ENCODE measurements at places on chromosomes 2 and 18.

DNA sequence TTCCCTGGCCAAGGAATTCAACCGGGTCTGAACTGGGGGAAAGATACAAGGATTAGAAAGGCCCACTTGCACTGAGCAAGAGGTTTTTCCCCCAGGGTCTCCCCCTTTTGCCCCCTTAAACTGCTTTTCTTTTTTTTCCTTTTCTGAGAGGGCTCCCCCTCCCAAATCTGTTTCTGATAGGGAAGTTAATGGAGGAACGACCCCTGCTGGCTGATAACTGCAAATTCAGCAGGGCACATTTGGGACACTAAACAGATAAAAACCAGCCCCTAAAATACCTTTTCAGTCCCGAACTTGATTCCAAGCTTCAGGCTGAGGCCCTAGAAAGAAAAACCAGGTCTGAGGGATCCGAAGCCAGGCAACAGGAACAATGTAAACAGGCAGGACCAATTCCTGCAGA lies 1012.4 kb upstream of the CRIM1 start:
- no peak for DNase-seq

DNA sequence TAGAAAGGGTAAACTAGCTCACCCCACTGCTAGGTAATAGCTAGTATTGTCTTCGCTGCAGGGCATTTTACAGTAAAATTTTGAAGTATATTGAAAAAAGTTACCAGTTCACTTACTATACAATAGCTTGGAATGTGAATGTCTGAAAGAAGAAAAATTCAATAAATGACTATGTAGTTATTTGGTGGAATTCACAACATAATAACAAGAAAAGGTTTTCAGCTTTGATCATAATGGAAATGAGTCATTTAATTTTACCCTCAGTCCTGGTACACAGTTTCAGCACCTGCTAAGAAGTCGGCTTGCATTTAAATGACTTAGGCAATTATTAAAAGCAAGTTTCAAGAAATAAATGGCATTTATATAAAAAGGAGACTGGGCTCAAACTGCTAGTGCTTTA lies 90.4 kb downstream of the NUP35 start:
- DNase-seq, result no peak

- DNase-seq, result no peak
Observed at GRCh38 chr2:181105562-181105961, 125.2 kb downstream of the UBE2E3 start.

GRCh38 chr2:120516679-120517314 lies 170.9 kb downstream of the INHBB start:
- DNase-seq, result no peak

GRCh38 chr2:35822716-35823115 lies 532.9 kb upstream of the CRIM1 start:
- DNase-seq, result no peak

GRCh38 chr2:26528836-26529235 lies 50.9 kb upstream of the OTOF start:
- no peak for DNase-seq

DNA sequence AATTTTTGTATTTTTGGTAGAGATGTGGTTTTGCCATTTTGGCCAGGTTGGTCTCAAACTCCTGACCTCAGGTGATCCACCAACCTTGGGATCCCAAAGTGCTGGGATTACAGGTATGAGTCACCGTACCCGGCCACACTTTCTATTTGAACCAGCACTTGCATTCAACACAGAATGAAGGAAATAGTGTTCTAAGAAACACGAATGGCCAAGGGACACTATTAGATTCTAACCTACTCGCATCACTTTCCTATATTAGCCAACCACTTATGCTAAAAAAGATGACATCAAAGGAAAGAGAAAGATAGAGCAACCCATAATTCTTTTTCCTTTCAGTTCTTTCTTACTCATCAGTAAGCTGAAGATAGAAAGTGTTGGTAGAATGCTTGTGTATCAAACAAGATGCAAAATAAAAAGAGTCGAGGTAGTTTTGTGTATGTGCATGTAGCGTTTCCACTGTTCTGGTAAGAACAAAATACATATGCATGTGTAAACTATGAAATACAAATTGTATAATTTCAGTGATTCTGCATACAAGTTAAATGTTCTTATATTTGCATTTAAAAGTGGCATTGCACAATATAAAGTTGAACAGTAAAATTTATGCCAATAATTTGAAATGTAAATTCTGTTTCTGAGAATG lies 247.6 kb downstream of the CDCA7 start:
- no peak for DNase-seq

GRCh38 chr2:221521233-221521845 lies 50.8 kb downstream of the EPHA4 start:
- DNase-seq, result no peak

DNA sequence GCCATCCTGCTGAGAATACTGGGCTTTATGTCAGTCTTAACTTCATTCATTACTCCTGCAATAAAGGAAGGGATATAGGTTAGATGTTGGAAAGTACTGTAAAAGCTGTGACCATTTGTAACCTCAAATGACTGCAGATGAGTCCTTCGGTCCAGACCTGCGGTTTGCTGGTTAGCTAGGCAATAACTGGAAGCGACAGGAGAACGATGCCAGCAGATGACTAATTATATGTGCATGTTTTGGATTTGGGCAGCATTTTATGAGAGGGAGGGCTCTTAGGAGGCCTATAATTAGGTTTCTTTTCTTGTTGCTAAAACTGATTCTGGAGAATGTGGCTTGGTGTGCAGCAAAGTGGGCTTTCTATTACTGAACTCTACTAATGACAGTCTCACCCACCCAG lies 205.6 kb downstream of the TMEM182 start:
- DNase-seq, result no peak

DNA sequence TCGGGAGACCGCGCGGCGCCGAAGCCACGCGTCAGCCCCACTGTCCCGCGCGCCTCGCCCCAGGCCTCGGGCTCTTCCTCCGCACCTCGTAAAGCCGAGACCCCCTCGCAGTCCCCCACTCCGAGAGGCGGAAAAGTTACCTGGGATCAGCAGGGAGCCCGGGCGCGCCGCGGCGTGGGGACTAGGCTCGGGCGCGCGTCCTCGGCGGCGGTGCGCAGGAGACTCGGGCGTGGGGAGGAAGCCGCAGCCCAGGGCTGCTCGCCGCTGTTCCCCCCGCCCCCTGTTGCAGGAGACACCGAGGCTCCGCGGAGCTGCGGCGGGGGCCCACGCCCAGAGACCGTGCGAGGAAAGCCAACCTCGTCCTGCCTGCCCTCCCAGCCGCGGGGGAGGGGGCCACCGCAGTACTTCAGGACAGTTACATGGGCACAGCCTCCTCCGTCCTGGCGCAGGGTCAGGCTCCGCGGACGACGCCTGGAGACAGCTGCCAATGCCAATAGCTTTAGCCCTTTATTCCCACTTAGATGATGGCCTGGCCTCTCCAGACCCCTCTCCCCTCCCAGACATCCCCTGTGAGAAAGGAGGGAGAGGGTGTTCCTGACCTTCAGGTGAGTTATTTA lies at the start of gene EPB41L3:
Gene EPB41L3 (minus strand): TSS at position 225 of the 617 bp plus-strand sequence. CDS start 54,814 bp downstream, outside the sequence.
- no peak for DNase-seq

GRCh38 chr2:167212014-167212648 lies 323.9 kb downstream of the XIRP2 start:
- DNase-seq, result peak; percentile 26

GRCh38 chr2:239214725-239215124 lies 186.1 kb downstream of the HDAC4 start:
- DNase-seq, result no peak

GRCh38 chr18:32753656-32754260 lies 19.1 kb downstream of the KLHL14 start:
- DNase-seq, result no peak

DNA sequence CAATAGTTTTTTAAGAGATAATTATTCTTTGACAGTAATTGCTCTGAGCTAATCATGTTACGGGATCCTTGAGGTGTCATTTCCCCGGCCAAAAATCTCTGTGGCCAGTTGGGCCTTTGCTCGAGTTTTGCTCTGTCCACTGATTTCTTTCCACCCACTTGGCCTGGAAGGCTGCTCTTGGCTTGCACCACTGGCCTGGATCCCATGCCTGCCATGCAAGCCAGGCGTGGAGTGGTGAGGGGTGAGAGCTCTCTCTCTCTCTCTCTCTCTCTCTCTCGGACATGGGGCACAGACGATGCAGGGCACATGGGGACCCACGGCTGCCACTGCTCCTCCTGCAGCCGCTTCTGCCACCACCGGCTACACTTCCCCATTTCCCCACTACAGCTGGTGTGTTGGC lies 853.0 kb upstream of the GCFC2 start:
- DNase-seq, result no peak

DNA sequence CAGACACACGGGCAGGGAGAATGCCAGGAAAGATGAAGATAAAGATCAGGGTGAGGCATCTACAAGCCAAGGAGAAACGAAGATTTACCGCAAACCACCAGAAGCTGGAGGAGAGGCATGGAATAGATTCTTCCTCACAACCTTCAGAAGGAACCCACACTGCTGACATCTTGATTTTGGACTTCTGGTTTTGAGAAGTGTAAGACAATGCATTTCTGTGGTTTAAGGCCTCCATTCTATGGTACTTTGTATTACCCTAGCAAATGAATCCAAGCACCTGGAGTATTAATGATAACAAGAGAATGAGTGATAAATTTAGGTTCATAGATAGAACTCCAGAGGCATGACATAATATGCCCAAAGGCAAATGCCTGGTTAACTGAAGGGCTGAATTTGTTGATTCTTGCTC lies 11.8 kb upstream of the FN1 start:
- DNase-seq, result no peak

DNA sequence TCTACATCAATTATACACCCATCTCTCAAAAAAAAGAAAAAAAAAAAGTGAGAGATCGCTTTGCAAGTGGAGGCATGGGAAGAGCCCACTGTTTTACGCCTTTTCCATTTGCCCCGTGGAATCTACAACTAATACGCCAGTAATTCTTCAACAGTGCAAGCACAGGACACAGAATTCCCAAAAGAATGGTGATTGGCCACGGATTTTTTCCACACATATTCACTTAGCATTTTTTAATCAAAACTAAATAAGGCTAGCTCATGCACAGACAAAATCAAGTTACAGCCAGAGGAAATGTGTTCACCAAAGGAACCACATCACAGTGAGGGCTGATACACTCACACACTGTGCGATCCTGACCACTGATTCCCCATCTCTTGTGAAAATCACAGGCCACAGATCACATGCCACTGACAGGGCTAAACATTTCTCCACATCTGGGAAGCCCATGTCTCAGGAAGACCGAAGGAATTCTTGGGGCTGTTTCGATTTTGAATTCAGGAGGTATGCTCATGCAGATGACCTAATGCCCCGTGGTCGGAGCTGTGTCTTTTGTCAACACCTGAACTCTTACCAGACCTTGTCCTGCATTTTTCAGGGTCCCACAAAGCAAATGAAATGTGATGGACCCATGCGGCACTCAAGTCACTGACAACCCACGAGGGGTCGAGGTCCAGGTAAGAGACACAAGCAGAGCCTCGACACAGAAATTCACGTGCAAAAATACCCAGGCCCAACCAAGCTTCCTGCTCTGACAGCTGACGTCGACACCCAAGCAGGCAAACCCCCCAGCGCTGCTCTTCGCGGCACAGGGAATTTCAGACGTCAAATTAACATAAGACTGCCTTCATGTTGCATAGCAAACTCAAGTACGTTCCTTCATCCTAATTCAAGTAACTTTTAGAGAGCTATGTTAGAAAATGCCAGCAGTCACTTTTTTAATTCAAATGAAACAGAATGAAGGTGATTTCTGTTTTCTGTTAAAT lies 69.6 kb downstream of the ZNF516 start:
- no peak for DNase-seq

GRCh38 chr18:67428158-67428557 lies 88.4 kb downstream of the DSEL start:
- DNase-seq, result no peak

All from germinal center (tissue), 1 donor.